Psoas muscle (tissue), 8 donors: ENCODE measurements at places on chromosomes 3 and 15. TPM values are rescaled to one million over a fixed set of nuclear protein-coding genes. Genes with fewer than 3 reads are reported as not detected.

KBTBD13 gene
- 1.8 TPM for total RNA-seq

- H3K27ac ChIP-seq: no peak overlapping the region
- H3K27me3 ChIP-seq: no peaks in the 10 kb centered on the region
- H3K4me1 ChIP-seq: no peaks in the 10 kb centered on the region
- DNase-seq: no peak
Measured at GRCh38 chr3:104628185-104628789, 738.4 kb upstream of the ALCAM start.

DNA sequence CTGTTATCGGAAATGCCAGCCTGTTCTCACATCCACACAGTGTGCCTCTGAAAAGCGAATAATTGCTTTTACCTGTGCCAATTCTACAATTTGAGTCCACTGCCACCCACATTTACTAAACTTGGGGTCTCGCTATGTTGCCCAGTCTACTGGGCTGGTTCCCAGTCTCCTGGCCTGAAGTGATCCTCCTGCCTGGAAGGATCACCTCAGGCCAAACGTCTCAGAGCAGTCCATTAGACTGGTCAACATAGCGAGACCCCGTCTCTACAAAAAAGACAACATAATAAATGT, 827 bp upstream of the INO80 start:
- no peaks in the 10 kb centered on the region for H3K36me3 ChIP-seq
- DNase-seq: no peak
- H3K4me3 ChIP-seq: peak overlapping the region; percentile 81
- H3K4me1 ChIP-seq: peaks cover 22% of the 10 kb centered on the region
- H3K27me3 ChIP-seq: peaks cover 7% of the 10 kb centered on the region

- DNase-seq: no peak
- no peaks in the 10 kb centered on the region for H3K4me1 ChIP-seq
- H3K27ac ChIP-seq: no peak overlapping the region
- no peaks in the 10 kb centered on the region for H3K36me3 ChIP-seq
Measured at GRCh38 chr3:140164922-140165590, 230.1 kb downstream of the CLSTN2 start.

SNTN gene
- not detected for total RNA-seq

DNA sequence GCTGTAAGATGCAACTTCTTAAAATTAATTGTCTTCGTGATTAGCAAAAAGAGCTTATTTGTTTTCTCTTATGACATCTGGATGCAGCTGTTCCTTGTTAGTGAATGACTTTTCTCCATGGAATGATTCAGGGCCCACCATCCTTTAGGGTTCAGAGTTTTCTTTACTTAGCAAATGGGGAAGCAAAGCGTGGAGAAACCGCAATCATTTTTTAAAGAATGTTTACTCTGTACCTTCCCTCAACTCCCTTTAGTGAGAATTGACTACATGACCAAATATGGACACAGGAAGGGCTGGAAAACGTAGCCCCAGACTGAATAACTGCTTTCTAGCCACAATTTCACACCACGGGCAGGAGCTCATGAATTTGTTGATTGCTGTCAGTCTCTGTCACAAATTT, 130.1 kb downstream of the EDEM1 start:
- H3K27ac ChIP-seq: no peak overlapping the region
- H3K27me3 ChIP-seq: peaks cover 2% of the 10 kb centered on the region
- no peak for DNase-seq
- H3K4me3 ChIP-seq: no peak overlapping the region
- H3K4me1 ChIP-seq: no peaks in the 10 kb centered on the region

- H3K27me3 ChIP-seq: no peaks in the 10 kb centered on the region
- DNase-seq: no peak
- peaks cover 36% of the 10 kb centered on the region for H3K4me1 ChIP-seq
- H3K36me3 ChIP-seq: peaks cover 30% of the 10 kb centered on the region
- H3K27ac ChIP-seq: peak overlapping the region; percentile 97
Measured at GRCh38 chr3:88059380-88060170, 520 bp downstream of the ZNF654 start.

- H3K4me3 ChIP-seq: no peak overlapping the region
- no peak overlapping the region for H3K27ac ChIP-seq
- no peak for DNase-seq
- no peaks in the 10 kb centered on the region for H3K27me3 ChIP-seq
- no peaks in the 10 kb centered on the region for H3K4me1 ChIP-seq
- H3K36me3 ChIP-seq: no peaks in the 10 kb centered on the region
Measured at GRCh38 chr3:182303169-182303568, 490.1 kb upstream of the ATP11B start.

DNA sequence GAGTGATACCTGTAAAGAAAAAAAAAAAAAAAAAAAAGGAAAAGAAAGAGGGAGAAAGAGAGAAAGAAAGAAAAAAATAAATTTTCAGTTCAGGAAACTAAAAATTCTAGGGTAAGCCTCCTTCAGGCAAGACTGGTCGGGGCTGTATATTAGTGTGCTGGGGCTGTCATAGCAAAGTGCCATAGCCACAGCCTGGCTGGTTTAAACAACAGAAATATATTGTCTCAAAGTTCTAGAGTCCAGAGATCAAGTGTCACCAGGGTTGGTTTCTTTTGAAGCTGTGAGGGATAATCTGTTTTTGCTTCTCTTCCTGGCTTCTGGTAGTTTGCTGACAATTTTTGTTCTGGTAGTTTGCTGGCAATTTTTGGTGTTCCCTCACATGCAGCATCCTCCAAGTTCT, 48.4 kb upstream of the SLC25A26 start:
- no peak for DNase-seq
- no peak overlapping the region for H3K4me3 ChIP-seq
- no peak overlapping the region for H3K27ac ChIP-seq
- H3K4me1 ChIP-seq: no peaks in the 10 kb centered on the region

CAMK2N2 gene
- not detected for total RNA-seq

GRCh38 chr3:171777596-171777995, 32.7 kb downstream of the PLD1 start:
- no peaks in the 10 kb centered on the region for H3K27me3 ChIP-seq
- H3K4me3 ChIP-seq: no peak overlapping the region
- no peaks in the 10 kb centered on the region for H3K4me1 ChIP-seq
- DNase-seq: no peak
- H3K27ac ChIP-seq: no peak overlapping the region

VGLL3 gene
- total RNA-seq: 11.2 TPM

CP gene
- total RNA-seq: 3.5 TPM

- DNase-seq: no peak
- peak overlapping the region; percentile 84 for H3K27ac ChIP-seq
- no peaks in the 10 kb centered on the region for H3K27me3 ChIP-seq
- no peak overlapping the region for H3K4me3 ChIP-seq
- H3K4me1 ChIP-seq: peaks cover 57% of the 10 kb centered on the region
Measured at GRCh38 chr3:4823986-4824925, 155.0 kb upstream of the BHLHE40 start.

GRCh38 chr3:72900048-72900447, 12.2 kb downstream of the GXYLT2 start:
- no peak overlapping the region for H3K27ac ChIP-seq
- no peaks in the 10 kb centered on the region for H3K36me3 ChIP-seq
- H3K4me1 ChIP-seq: no peaks in the 10 kb centered on the region

DNA sequence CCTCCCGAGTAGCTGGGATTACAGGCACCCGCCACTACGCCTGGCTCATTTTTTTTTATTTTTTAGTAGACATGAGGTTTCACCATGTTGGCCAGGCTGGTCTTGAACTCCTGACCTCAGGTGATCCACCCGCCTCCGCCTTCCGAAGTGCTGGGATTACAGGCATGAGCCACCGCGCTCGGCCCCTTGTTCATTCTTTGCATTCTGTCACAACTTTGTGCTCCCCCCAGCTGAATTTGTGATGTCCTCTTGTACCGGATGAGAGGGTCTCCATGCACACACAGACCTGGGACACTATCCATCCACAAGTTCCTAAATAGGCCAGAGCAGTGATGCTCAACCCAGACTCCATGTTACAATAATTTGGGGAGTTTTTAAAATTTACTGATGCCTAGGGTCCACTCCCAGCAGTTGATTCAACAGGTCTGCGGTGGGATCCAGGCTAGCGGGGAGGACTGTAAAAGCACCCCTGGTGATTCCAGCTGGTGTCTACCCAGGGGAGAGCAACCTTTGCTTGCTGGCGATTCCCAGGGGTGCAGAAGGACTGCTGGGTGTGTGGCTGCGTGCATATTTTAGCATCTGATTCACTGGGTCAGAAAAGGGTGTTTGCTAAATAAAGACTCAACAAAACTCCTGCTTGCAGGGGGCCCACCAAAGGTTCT, 1.0 kb downstream of the RASSF1 start:
- H3K27me3 ChIP-seq: no peaks in the 10 kb centered on the region
- peak overlapping the region; percentile 95 for H3K27ac ChIP-seq

DNA sequence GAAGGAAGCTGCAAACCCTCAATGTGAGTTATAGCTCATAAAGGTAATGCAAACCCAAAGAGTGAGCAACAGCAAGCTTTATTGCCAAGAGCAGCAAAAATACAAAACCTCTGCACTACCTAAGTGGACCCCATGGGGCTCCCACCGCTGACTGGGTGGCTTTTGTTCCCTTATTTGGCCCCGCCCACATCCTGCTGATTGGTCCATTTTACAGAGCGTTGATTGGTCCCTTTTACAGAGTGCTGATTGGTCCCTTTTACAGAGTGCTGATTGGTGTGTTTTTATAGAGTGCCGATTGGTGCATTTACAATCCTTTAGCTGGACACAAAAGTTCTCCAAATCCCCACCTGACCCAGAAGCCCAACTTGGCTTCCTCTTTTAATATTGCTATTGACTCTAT, 154.5 kb upstream of the NSMCE3 start:
- no peaks in the 10 kb centered on the region for H3K4me1 ChIP-seq
- DNase-seq: no peak
- H3K27ac ChIP-seq: no peak overlapping the region
- H3K27me3 ChIP-seq: no peaks in the 10 kb centered on the region

DNA sequence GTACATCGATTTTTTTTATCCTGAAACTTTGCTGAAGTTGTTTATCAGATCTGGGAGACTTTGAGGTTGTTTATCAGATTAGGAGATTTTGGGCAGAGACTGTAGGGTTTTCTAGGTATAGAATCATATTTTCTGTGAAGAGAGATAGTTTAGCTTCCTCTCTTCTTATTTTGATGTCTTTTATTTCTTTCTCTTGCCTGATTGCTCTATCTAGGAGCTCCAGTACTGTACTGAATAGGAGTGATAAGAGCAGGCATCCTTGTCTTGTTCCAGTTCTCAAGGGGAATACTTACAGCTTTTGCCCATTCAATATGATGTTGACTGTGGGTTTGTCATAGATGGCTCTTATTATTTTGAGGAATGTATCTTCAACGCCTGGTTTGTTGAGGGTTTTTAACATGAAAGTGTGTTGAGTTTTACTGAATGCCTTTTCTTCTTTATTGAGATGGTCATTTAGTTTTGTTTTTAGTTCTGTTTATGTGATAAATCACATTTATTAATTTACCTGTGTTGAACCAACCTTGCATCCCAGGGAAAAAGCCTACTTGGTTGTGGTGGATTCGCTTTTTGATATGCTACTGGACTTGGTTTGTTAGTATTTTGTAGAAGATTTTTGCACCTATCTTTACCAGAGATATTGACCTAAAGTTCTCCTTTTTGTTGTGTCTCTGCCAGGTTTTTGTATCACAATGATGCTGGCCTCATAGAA, 14.9 kb upstream of the DNAAF4 start:
- DNase-seq: no peak
- no peak overlapping the region for H3K4me3 ChIP-seq
- H3K27ac ChIP-seq: no peak overlapping the region
- H3K27me3 ChIP-seq: no peaks in the 10 kb centered on the region
- no peaks in the 10 kb centered on the region for H3K36me3 ChIP-seq

GRCh38 chr3:39531066-39531465, 63.6 kb downstream of the MOBP start:
- H3K27ac ChIP-seq: no peak overlapping the region
- no peaks in the 10 kb centered on the region for H3K36me3 ChIP-seq
- DNase-seq: no peak
- no peaks in the 10 kb centered on the region for H3K4me1 ChIP-seq

DNA sequence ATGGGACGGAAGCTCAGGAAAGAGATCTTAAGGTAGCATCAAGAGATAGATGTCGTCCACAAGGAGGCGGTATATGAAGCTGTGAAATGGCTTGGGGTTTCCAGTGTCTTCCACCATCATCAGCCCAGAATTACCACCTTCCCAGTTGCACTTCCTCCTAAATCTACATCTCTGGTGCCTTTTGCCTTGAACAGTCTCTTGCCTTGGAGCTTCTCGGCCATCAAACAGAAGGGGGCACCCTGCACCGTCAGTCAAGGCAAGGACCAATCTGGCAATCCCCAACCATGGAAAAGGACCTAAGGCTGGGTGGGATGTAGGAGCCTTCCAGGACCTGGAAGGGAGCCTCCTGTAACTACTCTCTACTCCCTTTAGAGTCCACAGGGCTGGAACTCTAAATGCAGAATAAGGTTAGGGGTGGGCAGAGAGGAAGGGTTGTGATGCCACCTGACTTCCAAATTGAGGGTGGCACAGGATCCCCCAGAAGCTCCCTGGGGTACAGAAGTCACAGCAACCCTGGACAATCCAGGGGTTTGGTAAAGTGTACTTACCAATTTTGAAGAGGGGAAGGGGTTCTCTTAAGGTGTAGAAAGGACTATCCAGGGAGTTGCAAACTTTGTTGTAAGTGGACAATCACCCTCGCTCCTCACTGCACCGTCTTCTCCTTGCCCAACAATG, 1.0 kb upstream of the RYR3 start:
- no peaks in the 10 kb centered on the region for H3K27me3 ChIP-seq
- DNase-seq: no peak
- H3K27ac ChIP-seq: no peak overlapping the region
- no peaks in the 10 kb centered on the region for H3K36me3 ChIP-seq
- peak overlapping the region; percentile 47 for H3K4me3 ChIP-seq

SEMA6D gene
- total RNA-seq: 3.5 TPM

KPNA1 gene
- 263 TPM for total RNA-seq

- peak overlapping the region; percentile 79 for H3K27ac ChIP-seq
- H3K36me3 ChIP-seq: no peaks in the 10 kb centered on the region
- H3K4me3 ChIP-seq: peak overlapping the region; percentile 37
- H3K4me1 ChIP-seq: peaks cover 6% of the 10 kb centered on the region
- DNase-seq: peak; percentile 83
- no peaks in the 10 kb centered on the region for H3K27me3 ChIP-seq
Measured at GRCh38 chr15:77083381-77084160, 12.7 kb upstream of the TSPAN3 start.

- H3K27me3 ChIP-seq: no peaks in the 10 kb centered on the region
- no peak overlapping the region for H3K4me3 ChIP-seq
- DNase-seq: no peak
- H3K4me1 ChIP-seq: no peaks in the 10 kb centered on the region
Measured at GRCh38 chr3:192090586-192090985, 629.6 kb downstream of the PYDC2 start.

DNA sequence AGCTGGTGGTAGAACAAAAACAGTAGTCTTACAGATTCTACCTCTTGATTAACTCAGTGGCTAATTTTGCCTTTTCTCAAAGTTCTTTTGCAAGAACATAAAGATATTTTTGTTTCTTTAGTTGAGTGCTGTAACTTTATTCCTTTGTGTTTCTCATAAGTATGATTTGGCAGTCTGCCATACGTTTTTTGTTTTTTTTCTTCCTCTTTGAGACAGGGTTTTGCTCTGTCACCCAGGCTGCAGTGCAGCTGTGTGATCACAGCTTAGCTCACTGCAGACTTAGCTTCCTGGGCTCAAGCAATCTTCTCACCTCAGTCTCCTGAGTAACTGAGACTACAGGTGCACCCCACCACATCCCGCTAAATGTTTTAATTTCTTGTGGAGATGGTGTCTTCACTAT, 22.4 kb downstream of the B3GNT5 start:
- H3K27ac ChIP-seq: no peak overlapping the region
- no peaks in the 10 kb centered on the region for H3K36me3 ChIP-seq
- no peak for DNase-seq
- H3K4me3 ChIP-seq: no peak overlapping the region

- H3K4me1 ChIP-seq: peaks cover 25% of the 10 kb centered on the region
- DNase-seq: no peak
- H3K27ac ChIP-seq: peak overlapping the region; percentile 75
- H3K27me3 ChIP-seq: no peaks in the 10 kb centered on the region
- H3K36me3 ChIP-seq: no peaks in the 10 kb centered on the region
Measured at GRCh38 chr15:60408463-60408981, 10.7 kb upstream of the ANXA2 start.

GOLGA6L7 gene
- not detected for total RNA-seq

TM4SF4 gene
- 0.13 TPM for total RNA-seq
